Stimulated activated CD4-positive, alpha-beta T cell treated with anti-CD3 and anti-CD28 coated beads, Interleukin-4, amount 100 ng/mL, for 1 hour (primary cell): ENCODE measurements at places on chromosomes 2 and 18.

DNA sequence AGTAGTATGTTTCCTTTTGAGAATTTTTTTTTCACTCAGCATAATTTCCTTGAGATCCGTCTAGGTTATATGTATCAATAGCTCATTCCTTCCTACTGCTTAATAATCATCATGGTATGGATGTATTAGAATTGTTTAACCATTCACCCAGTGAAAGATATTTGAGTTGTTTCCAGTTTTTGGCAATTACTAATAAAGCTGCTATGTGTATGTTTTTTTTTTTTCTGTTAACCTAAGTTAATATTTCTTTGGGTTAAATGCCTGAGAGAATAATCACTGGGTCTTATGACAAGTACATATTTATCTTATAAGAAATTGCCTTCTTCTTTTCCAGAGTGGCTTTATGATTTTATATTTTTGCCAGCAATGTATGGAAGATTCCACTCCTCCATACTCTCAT lies 96.4 kb upstream of the ST6GAL2 start:
- no peak for DNase-seq

- no peak for DNase-seq
Measured at GRCh38 chr2:78162202-78162601, 640.0 kb upstream of the LRRTM4 start.

DNA sequence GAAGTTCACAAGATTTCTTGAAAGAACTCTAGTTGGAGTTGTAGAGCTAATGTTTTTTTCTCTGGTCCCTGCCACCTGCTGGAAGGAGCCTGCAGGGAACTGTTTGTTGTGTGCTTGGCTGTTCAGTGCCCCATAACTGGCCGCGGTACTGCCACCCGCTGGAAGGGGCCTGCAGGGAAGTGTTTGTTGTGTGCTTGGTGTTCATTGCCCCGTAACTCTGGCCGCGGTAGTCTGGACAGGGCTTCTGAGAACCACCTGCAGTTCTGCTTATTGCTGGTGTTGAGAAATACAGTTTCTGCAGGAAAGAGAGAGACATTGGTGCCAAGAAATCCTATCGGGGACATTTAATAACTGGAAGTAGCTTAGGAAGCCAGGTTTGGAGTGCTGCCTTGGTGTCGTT lies 58.1 kb downstream of the AGAP1 start:
- DNase-seq: no peak

- no peak for DNase-seq
Measured at GRCh38 chr2:39837856-39838453, 58.9 kb upstream of the THUMPD2 start.

DNA sequence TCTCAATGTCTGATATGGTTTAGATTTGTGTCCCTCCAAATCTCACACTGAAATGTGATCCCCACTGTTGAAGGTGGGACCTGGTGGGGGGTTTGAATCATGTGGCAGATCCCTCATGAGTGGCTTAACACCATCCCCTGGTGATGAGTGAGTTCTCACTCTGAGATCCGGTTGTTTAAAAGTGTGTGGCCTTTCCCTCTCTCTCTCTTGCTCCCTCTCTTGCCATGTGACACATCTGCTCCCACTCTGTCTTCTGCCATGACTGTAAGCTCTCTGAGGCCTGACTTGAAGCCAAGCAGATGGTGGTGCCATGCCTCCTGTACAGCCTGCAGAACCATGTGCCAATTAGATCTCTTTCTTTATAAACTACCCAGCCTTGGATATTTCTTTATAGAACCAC lies 108.8 kb downstream of the RBMS1 start:
- no peak for DNase-seq

- DNase-seq: no peak
Measured at GRCh38 chr18:8501044-8501443, 108.2 kb upstream of the RAB12 start.

- no peak for DNase-seq
Measured at GRCh38 chr2:118315606-118316005, 227.3 kb downstream of the INSIG2 start.

GRCh38 chr2:96930351-96931010 lies 55.9 kb downstream of the FAM178B start:
- DNase-seq: no peak

DNA sequence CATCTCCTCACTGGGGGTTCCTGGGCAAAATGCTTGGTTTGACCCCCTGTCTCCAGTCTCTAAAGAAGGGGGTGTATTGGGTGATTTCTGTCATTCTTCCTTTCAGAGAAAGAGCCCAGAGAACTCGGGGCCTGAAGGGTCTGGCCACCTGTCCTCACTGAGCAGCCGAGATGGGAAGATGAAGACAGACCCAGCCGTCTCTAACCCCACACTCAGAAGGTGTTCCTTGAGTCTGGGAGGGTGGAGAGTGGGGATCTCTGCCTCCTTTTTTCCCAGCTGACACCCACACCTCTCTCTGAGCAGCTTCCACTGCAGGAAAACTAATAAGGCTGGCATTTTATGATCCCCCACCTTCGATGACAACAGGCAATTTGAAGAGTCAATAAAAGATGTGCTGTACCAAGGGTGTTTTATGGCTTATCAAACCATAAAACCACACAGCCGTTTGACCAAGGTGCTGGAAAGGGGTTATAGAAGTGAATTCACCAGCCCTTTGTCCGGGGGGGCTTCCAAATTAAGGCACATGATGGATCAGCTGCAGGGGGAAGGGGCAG lies 213.8 kb downstream of the SMAD2 start:
- no peak for DNase-seq

- no peak for DNase-seq
Measured at GRCh38 chr18:23994361-23994902, 20.1 kb upstream of the TTC39C start.

GRCh38 chr2:215828528-215829184 lies 184.7 kb downstream of the MREG start:
- peak; percentile 30 for DNase-seq

GRCh38 chr18:74456349-74457042 lies 612 bp downstream of the DIPK1C start:
- no peak for DNase-seq

DNA sequence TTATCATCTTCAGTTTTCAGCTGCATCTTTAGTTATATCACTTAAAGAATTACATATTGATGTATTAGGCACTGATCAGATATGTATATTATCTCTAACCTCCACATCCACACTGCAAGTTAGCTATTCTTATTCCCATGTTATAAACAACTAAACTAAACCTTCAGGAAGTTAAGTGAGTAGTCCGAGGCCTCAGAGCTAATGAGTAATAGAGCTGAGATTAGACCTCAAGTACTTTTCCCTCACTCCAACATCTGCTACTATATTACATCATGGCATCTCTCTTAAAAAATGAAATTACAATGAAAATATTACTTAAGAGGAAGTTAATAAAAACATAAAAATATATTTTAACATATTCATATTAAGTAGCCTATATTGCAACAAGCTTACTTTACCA lies 183.6 kb upstream of the MAP2 start:
- DNase-seq: no peak

DNA sequence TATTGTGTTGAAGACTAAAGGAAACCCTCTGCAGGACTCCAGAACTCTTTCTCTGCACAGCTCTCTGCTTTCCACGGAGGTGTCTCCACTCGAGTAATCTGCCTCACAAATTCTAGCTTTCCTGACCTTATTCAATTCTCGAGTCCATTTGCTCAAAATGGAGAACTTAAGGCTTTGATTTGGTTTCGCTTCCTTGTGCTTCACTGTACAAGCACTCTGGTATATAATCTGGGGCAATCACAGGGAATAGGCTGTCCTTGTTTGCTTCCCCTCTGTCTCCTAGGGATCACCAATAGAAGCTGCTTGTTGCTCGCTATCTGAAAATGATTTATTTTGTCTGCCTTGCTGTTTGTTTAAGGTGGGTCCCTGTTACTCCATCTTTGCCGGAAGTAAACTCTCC lies 129.1 kb upstream of the DOCK10 start:
- no peak for DNase-seq

DNA sequence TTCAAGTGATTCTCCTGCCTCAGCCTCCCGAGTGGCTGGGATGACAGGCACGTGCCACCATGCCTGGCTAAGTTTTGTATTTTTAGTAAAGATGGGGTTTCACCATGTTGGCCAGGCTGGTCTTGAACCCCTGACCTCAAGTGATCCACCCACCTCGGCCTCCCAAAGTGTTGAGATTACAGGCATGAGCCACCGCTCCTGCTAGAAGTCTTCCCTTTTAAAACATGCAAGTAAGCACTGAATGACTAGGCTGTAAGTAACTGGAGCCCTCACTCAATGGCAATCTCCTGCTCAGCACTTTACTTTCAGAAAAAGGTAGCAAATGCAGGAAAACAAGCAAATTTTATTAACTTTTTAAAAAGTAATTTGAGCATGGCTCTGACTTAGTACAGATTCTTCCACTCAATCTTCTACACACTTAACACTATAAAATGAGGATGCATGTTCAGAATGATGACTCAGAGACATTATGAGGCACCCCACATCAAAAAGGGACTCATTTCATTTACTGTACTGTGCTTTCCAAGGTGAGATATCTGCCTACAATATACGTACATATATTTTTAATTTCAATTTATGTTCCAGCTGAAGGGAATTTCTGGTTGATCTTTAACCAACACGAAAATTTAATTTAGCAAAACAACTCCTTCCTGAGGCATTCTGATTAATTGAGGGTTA lies 6.6 kb upstream of the NCK2 start:
- no peak for DNase-seq

DNA sequence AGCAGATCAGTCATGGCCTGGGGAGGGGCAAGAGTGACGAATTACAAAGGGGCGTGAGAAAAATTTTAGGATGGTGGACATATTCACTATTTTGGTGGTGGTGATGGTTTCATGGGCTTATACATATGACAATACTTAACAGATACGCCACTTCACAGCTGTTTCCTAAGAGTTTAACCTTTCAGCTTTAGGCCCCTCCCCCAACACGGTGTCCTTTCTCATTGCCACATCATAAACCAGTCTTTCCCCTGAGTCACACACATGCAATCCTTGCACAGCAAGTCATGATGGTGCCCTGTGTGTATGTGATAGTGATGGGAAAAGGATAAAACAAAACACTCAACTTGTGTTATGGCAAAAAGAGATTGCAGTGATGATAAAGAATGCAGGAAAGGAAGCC lies 47.6 kb upstream of the IL1R1 start:
- DNase-seq: peak; percentile 31

- DNase-seq: no peak
Measured at GRCh38 chr18:11818486-11819203, 32.6 kb upstream of the CHMP1B start.

DNA sequence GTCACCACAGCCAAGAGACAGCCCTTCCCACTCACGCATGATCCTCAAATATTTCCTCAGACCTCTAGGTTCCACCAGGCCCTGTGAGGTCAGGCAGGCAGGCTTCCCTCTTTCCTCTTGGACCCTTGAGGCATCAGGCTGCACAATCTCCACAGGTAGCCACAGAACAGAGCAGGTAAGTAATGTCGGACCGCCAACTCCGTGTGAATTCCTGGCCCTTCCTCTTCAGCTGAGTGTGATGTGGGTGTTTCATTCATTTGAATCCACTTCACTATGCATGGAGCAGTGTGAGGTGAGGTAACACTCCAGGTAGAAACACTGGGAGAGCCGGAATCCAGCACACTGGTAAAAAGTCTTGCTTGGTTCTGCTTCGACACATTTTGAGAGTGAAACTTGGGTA lies 44.0 kb downstream of the MRPL35 start:
- DNase-seq: no peak

GRCh38 chr2:50564766-50565165 lies 467.2 kb downstream of the NRXN1 start:
- DNase-seq: no peak

GRCh38 chr2:175926272-175926671 lies 75.8 kb downstream of the LNPK start:
- DNase-seq: no peak

- DNase-seq: no peak
Measured at GRCh38 chr2:43631618-43632317, 5.3 kb upstream of the PLEKHH2 start.

DNA sequence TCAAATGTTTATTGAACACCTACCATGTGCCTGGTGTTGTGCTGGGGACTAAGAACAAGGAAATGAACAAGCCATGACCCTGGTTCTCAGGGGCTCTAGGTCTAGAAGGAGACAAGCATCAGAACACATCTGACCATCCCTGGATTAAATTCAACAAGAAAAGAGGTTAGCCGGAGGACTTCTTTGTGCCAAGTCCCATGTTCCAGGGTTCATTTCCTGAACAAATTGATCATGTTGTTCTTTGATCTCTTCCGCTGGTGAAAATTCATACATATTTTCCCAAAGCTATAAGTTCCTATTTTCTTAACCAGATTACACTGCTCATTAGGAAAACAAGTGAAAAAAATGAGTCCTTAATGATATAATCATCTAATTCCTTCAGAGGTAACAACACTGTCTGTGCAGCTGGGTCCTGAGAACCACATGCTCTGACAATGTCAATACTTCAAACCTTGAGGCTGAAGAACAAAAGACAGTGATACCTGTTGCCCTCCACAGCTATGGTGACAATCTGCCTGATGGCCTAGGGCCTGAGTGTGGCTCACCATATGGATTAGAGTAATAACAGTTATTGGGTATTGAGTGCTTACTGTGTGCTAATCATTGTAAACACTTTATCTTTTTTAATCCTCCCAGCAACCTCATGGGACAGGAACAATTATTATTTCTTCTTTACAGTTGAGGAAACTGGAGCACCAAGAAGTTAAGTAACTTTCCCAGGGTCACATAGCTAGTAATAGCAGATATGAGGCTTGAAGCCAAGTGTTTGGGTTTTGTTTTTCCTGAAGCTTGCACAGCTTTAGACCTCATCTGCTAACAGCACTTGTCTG lies 24.6 kb upstream of the INO80C start:
- no peak for DNase-seq

GRCh38 chr18:48866028-48866733 lies 84.6 kb downstream of the SMAD7 start:
- no peak for DNase-seq

DNA sequence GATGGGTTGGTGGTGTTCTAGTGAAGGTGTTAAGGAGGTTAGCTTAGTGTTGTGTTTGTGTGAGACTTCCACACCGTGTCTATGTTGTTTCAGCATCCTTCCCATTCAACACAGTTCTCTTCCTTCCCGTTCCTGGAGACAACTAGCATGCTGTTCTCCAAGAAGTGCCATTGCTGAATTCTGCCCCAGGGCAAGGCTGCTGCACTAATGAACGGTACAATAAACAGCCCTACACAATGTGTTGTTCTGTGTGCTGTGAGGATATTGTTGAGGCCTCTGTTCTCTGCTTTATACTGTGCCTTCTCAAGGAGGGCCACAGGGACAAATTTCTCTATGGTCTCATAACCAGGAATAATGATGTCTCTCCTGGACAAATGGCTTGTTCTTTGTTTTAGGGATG lies 39.8 kb upstream of the ZEB2 start:
- no peak for DNase-seq

- no peak for DNase-seq
Measured at GRCh38 chr2:101400048-101400447, 12.7 kb upstream of the CREG2 start.

- DNase-seq: no peak
Measured at GRCh38 chr2:140269000-140269399, 1488.8 kb upstream of the NXPH2 start.
